ENCODE measurements at places on chromosomes 1 and 21.

DNA sequence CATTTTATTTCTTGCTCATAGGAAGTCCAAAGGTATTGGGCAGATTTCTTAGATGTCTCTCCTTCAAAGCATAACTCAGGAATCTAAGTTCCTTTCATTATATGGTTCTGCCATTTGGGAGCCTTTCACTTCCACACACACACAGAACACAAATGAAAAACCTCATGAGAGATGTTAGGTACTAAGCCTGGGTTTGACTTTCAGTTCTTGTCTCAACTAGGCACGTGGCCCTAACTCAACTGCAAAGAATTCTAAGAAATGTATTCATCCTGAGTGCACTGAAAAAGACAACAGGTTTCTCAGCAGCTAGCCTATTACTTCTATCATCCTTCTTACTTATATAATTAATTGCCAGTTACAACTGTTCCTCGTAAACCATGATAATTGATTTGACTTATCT is 190.0 kb upstream of the SAMSN1 start:
- no peak for DNase-seq

GRCh38 chr1:157307491-157307890 is 169.3 kb upstream of the ETV3 start:
- DNase-seq: no peak

GRCh38 chr21:29186246-29186645 is 55.8 kb downstream of the MAP3K7CL start:
- no peak for DNase-seq

GRCh38 chr1:228350179-228350742 is 56.4 kb downstream of the TRIM11 start:
- no peak for DNase-seq

- peak; percentile 64 for DNase-seq
These were observed at the start of gene NTNG1 for GRCh38 chr1:107140703-107141490. NTNG1 (plus strand) TSS chr1:107141039.

DNA sequence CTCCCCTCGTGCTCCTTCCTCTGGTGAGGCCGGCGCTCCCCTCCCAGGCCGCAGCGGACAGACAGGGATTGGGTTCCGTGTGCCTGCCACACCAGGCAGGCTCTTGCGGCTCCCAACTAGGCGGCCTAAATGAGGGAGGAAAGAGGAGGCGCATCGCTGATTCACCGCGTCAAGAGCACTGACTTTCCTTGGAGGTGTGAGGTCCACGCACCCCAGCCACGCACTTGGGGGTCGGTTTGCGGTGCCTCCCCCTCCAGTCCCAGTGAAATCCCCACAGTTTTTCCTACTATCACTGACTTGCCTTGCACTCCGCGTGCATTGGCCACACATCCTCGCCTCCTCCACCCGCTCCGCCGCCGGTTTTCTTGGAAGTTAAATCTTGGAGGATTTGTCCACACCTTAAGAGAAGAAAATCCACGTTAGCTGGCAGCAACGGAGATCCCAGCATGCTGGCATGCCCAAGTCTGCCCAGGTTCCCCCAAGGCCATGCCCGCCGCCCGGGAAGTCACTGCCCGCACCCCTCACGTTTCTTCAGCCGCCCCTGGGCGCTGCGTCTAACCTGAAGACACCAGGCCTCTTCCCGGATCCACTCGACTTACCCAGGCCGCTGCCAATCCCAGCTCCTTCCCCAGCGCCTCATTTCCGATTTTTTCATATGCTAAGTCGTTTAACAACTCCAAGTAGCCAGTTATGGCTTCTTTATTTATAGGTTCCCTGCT is 1.1 kb upstream of the FOXD3 start:
- DNase-seq: peak; percentile 70
